ENCODE measurements at places on chromosomes 4 and X. TPM values are rescaled to one million over a fixed set of nuclear protein-coding genes. Genes with fewer than 3 reads are reported as not detected.

The DUSP9 gene
- total RNA-seq = not detected

DNA sequence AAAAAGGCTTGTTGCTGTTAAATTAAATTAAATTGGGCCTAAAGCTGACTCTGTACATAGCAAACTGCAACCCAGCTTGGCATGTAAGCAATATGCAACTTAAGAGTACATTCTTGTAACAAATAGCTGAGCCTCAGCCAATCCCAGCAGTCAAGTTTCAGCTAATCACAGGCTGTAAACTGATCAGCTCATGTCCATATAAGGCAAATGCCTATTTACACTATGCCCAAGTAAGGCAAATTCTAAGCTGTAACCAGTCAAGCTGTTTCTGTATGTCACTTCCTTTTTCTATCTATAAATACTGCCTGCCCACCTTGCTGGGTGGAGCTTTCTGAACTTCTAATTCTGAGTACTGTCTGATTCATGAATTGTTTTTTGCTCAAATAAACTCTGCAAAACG, 429.1 kb upstream of the FTHL17 start:
- no peaks in the 10 kb centered on the region for H3K36me3 ChIP-seq
- no peaks in the 10 kb centered on the region for H3K27me3 ChIP-seq
- no peak for DNase-seq
- H3K4me1 ChIP-seq = no peaks in the 10 kb centered on the region
- no peak overlapping the region for H3K4me3 ChIP-seq

DNA sequence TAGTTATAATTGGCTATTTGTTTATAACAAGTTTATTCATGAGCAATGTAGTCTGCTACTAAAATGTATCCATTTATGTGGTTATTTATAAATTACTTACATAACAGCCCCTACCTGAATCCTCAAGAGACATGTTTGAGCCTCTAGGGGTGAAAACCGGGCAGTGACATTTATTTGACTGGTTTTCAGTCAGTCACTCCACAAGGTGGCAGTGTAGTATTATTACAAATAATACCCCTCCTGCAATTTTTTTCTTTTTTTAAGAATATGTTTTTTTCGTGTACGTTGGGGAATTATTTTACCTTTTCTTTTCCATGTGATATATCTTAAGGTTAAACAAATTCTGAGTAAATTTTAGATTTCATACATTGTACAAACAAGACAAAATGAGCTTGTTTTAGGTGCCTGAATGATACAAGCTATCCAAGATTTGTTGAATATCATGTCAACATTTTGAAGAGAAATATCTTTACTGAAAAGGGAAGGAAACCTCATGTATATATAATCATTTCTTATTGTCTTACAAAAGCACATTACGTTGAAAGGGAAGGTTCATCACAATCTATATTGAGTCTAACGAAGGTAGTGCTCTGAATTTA, 598.7 kb upstream of the TECRL start:
- H3K4me1 ChIP-seq = no peaks in the 10 kb centered on the region
- no peak overlapping the region for H3K27ac ChIP-seq
- no peaks in the 10 kb centered on the region for H3K27me3 ChIP-seq
- no peak for DNase-seq
- no peak overlapping the region for H3K4me3 ChIP-seq
- no peaks in the 10 kb centered on the region for H3K36me3 ChIP-seq

DNA sequence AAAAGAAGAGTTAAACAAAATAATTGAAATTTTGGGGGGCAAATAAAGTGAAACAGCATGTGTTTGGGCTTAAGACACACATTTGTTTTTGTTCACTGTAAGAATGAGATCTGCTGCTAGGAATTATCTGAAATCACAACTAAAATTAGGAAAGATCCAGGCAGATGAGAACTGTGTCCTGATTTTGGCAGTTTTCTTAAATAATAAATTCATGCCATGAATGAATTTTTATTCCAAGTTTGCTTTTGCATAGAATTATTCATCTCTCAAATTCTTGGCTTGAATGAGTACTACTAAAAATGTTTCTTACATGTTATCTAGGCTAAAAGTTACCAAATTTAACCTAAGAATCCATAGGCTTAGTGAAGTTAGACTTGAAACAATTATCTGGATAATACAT, 321.7 kb downstream of the ANK2 start:
- no peaks in the 10 kb centered on the region for H3K36me3 ChIP-seq
- H3K4me3 ChIP-seq = no peak overlapping the region
- H3K27me3 ChIP-seq = peaks cover 33% of the 10 kb centered on the region
- no peak for DNase-seq

DNA sequence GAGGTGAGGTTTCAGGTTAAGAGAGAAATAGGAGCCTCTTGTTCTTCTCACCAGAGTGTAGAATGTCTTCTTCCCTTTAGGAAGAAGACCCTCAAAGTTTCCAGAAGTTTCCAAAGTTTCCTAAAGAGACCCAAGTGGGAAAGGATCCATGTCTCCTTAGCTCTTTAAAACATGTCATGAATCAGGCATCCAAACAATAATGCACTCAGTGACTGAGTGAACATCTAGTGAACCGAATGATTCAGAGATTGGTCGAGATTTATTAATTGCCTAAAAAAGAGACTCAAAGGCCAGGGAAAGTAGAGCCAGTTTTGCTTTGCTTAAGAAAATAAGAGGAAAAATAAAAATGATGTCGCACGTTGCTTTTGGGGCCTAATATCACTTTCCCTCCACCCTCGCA, 29.4 kb downstream of the FGF5 start:
- no peak overlapping the region for H3K4me3 ChIP-seq
- DNase-seq = no peak
- no peak overlapping the region for H3K27ac ChIP-seq
- H3K36me3 ChIP-seq = no peaks in the 10 kb centered on the region

DNA sequence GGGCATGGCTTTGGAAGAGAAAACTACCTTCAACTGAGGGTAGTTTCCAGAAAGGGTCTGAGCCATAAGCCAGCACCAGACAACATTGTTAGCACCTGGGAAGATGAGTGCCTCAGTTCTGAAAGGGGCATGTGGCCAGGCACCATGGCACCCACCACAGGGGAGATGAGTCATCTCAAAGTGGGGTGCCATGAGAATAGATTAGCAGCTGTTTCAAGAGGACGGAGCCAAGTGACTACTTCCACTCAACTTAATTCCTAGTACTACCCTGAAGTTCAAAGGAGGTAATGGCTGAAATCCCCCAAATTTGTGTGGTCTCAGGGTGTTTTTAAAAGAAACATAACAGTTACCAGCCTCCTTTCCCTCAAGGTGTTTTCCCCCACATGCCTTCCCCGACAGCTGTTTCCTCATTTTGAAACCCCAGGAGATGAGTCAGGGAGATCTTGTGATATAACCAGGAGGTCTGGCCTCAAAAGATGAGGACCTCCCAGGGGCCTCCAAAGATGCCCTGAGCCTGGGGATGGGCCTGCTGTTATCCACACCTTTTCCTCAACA, 27.8 kb upstream of the FTHL17 start:
- H3K36me3 ChIP-seq = no peaks in the 10 kb centered on the region
- peak overlapping the region; percentile 43 for H3K4me3 ChIP-seq
- peak; percentile 67 for DNase-seq
- H3K27me3 ChIP-seq = peaks cover 58% of the 10 kb centered on the region
- peaks cover 25% of the 10 kb centered on the region for H3K4me1 ChIP-seq

DNA sequence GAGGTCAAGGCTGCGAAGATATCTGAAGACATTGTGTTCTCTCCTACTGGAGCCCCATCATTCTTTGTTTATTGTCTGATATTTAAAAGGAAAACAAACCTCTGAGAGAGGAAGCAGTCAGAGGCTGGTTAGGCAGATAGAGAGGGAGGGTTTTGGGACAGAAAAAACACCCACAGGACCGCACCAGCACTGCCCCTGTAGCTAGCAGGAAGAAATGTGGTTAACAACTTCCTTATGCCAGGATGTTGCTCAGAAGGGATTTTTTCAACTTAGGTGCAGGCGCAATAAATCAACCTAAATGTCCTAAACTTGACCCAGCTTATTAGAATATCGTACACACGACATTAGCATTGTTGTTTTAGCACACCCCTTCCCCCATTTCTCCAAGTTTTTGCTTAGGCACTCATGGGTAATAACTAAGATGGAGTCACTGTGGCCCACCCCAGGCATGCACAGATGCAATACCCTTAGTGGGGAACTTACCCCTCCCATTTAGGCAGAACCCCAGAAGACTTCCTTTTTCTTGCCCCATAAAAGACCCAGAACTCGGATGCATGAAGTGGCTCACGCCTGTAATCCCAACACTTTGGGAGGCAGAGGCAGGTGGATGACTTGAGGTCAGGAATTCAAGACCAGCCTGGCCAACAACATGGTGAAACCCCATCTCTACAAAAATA, 2.8 kb upstream of the ZNF718 start:
- peaks cover 34% of the 10 kb centered on the region for H3K4me1 ChIP-seq
- H3K27me3 ChIP-seq = no peaks in the 10 kb centered on the region
- peak overlapping the region; percentile 24 for H3K4me3 ChIP-seq
- H3K27ac ChIP-seq = peak overlapping the region; percentile 34
- DNase-seq = peak; percentile 21

- no peak overlapping the region for H3K27ac ChIP-seq
- no peak for DNase-seq
- H3K36me3 ChIP-seq = peaks cover 4% of the 10 kb centered on the region
- H3K27me3 ChIP-seq = no peaks in the 10 kb centered on the region
- H3K4me3 ChIP-seq = no peak overlapping the region
Measured at GRCh38 chrX:24485976-24486680, 21.0 kb downstream of the PDK3 start.
